ENCODE measurements at places on chromosomes 12 and 14.

- no peak for DNase-seq
Measured at GRCh38 chr14:87785897-87786296, 207.1 kb downstream of the GALC start.

DNA sequence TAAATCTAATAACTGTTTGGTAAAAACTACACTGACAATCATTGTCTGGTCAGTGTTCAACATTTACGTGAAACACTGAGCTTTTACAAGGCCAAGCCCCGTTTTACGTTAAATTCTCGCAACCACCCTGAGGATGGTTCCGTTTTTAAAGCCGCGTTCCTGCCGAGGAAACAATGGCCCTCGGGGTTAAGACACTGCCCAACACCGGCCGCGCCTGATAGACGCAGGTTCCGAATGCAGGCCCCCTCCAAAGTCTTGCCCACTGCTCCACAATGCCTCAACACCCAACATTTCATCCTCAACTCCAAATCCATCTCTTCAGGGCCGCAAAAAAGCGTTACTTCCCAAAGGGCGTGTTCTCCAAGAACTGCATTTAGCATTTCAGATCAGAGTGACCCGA lies 953 bp upstream of the SNRPF start:
- no peak for DNase-seq

- no peak for DNase-seq
Measured at GRCh38 chr14:21791749-21792148, 118.1 kb upstream of the OR4E1 start.

- no peak for DNase-seq
Measured at GRCh38 chr12:129186952-129187351, 333.7 kb downstream of the GLT1D1 start.

GRCh38 chr14:55136885-55137786 lies 8.1 kb downstream of the LGALS3 start:
- no peak for DNase-seq

- no peak for DNase-seq
Measured at GRCh38 chr14:101405171-101405883, 156.0 kb upstream of the DIO3 start.

- no peak for DNase-seq
Measured at GRCh38 chr12:1006255-1006654, 15.2 kb downstream of the ERC1 start.

- DNase-seq = no peak
Measured at GRCh38 chr12:28130625-28131598, 59.3 kb upstream of the CCDC91 start.

DNA sequence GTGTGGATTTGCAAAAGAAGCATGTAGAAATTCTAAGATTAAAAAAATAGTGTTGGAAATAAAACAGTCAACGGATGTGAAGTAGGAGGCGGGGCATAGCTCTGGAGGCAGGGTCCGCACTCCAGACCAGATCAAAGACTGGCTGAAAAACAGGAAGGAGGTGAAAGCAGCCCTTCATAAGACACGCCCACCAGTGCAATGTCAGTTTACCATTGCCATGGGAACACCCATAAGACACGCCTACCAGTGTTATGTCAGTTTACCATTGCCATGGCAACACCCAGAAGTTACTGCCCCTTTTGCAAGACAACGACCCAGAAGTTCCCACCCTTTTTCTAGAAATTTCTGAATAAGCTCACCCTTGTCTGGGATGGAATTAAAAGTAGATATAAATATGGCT lies 87.1 kb downstream of the FZD10 start:
- DNase-seq = no peak

DNA sequence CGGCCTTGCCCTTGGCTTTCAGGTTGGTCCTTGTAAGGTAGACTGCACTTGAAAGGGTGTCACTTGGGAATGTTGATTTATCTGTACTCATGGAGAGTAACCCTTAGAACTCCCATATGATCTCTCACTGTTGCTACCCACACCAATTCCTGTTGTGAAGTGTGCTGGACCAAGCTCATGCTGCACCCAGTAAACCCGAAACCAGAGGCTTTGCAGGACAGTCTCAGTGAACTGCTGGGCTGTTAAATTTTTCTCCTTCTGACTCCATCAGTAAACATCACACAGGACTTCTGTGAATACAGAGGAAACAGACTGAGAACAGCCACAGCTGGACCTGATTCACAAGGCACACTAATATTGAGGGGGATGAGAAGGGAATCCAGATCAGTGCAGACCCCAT lies 783.0 kb downstream of the TMEM121 start:
- DNase-seq = no peak

- no peak for DNase-seq
Measured at GRCh38 chr14:72099566-72099965, 167.3 kb downstream of the RGS6 start.

DNA sequence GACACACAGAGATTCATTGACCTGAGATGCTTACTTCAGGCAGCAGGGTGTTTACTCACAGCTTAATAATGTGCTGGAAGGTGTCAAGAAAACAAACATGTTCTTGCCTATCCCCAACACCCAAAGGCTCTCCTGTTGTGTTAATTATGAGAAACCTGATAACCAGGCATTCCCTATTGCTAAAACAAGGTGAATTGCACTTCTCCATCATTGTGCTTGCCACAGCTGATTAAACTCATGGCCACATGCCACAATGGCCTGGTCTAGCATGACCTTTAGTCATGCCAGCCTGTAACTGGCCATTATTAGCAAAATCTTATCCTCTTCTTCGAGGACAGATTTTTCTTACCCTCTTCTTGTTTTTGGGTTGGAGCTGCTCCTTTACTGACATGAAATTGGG lies 21.4 kb downstream of the SMOC1 start:
- DNase-seq = no peak

GRCh38 chr12:93223440-93224426 lies 154.0 kb upstream of the NUDT4 start:
- DNase-seq = no peak

DNA sequence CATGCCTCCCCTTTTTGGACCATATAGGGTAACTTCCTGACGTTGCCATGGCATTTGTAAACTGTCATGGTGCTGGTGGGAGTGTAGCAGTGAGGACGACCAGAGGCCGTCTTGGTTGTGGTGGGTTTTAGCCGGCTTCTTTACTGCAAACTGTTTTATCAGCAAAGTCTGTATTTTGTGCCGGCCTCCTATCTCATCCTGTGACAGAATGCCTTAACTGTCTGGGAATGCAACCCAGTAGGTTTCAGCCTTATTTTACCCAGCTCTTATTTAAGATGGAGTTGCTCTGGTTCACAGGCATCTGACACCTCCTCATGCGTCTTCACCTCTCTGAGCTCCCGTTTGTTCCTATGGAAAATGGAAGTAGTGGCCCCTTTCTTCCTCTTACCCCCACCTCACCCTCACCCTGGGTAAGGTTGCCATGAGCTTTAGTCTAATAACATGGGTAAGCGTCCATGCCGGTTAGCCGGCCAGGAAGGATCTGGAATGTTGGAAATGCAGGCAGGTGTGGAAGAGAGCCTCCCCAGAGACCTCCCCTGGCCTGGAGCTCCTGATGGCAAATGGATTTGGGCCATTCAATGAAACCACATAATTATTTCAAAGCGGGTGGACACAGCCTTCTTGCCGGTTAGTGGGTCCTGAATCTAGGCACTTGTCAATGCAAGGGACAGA lies 18.6 kb downstream of the HHIPL1 start:
- DNase-seq = no peak

DNA sequence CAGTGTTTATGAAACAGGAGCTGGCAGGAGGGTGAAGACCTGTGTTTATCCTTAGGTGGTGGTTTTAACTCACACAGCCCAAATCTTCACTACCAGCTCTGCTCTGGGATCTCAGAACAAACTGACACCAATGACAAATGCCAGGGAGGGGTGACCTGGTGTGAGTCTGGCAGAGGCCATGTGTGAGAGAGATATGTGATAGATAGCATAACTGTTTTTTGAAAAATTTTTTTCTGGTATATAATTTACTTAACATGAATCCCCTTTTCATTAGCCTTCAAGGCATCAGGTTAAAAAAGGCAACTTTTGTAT lies 51.5 kb downstream of the SLC38A4 start:
- no peak for DNase-seq
